ENCODE measurements at places on chromosomes 2 and 18.

DNA sequence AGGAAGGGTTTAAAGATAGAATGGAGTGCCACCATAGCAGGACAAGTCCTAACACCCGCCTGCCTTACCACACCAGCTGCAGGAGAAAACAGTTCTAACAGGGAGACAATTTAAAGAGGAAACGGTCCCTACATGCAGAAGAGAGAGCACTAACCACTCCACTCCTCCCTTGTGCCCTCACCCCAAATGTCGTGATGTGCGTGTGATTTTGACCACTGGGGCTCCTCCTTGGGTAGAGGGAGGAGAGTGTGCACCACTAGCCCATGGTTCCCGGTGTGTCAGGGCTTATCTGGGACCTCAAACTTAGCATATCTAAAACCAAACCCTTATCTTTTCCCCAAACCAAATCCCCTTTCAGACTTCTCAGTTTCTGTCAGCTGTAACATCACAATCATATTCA, 105.5 kb upstream of the CCDC68 start:
- DNase-seq = no peak

- DNase-seq = no peak
Observed at GRCh38 chr2:172339371-172340010, 87.9 kb upstream of the ITGA6 start.

- no peak for DNase-seq
Observed at GRCh38 chr2:145653553-145653952, 1133.6 kb upstream of the ZEB2 start.

DNA sequence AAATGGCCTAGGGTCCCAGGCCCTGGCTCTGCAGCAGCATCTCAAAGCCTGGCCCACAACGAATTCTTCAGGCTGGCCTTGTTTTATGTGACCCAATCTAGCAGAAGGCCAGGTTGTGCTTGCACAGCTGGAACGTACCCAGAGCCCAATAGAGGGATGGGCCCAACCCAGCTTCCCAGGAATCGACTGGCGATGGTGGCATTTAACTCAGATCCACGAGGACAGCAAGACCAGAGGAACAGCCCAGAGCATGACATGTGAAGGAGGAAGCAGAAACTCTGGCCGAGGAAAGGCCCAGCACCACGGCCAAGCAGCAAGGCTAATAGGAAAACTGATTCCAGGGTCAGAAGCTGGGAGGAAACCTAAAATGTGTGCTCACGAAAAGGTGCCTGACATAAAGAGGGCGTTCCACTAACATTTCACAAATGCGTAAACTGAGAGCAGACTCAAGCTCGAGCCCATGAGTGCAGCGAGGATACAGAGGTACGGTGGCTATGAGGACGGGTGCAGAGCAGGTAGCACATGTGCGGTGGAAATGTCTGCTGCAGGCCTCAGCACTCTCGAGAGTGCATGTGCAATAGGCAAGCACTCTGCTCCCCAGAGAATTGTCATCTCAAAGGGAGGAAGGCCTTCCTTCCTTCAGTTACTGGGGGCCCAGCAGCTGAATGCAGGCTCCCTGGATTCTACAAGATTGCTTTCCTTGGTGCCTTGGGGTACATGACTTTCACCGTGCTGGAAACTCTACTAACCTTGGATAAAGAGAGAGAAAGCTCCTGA, 156.9 kb upstream of the GLI2 start:
- DNase-seq = no peak

GRCh38 chr2:25491003-25491696, 149.4 kb upstream of the DNMT3A start:
- no peak for DNase-seq

DNA sequence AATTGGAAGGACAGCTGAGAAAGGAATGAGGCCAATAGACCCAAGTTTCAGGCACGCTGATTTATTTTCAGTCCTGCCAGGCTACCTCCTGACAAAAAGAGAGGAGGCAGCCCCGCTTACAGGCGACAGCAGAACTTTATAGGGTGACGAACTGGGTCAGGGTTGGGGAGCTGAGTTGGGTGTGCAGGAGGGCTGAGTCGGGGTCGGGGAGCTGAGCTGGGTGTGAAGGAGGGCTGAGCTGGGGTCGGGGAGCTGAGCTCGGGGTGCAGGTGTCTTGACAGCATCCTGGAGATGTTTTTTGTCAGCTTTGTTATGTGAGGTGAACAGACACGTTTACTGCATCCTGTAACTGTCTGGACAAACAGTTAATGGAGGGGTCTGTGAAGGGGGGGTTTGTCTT, 342.2 kb downstream of the ADCYAP1 start:
- DNase-seq = no peak

DNA sequence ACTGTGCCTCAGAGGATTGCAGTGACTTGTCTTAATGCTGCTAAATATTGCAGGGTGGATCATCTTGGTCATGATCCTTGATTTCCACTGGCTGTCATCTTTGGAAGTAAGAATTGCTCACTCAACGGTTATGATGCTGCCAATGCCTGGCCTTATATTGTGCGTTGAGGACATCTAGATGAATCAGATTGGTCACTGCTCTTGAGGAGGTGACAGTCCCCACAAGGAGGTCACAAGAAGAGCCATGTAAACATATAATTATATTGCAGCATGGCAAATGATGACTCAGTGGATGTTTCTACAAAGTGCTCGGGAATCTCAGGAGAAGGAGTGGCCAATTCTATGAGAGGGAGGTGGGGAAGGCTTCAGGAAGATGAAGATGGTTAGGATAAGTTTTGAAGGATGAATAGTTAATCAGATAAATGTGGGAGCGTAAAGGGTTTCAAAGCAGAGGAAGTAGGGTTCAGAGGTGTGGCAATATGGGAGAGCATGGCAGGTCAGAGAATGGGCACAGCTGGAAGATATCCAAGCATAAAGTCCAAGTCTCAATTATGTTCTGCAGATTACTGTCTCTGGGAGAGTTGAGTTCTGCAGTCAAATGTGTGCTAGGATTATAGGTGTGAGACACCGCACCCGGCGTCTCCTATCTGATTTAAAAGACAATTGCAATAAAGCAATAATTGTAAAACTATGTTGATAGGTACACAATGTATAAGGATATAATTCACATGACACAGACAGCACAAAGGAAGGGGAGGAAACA, 21.3 kb upstream of the TMEM131 start:
- no peak for DNase-seq

- DNase-seq = no peak
Observed at GRCh38 chr2:197889041-197889440, 84.6 kb downstream of the PLCL1 start.

GRCh38 chr2:165827921-165828276, 33.9 kb upstream of the GALNT3 start:
- DNase-seq = no peak

GRCh38 chr2:118593257-118593656, 254.2 kb downstream of the EN1 start:
- DNase-seq = no peak

- no peak for DNase-seq
Observed at GRCh38 chr2:239321596-239322415, 79.0 kb downstream of the HDAC4 start.

DNA sequence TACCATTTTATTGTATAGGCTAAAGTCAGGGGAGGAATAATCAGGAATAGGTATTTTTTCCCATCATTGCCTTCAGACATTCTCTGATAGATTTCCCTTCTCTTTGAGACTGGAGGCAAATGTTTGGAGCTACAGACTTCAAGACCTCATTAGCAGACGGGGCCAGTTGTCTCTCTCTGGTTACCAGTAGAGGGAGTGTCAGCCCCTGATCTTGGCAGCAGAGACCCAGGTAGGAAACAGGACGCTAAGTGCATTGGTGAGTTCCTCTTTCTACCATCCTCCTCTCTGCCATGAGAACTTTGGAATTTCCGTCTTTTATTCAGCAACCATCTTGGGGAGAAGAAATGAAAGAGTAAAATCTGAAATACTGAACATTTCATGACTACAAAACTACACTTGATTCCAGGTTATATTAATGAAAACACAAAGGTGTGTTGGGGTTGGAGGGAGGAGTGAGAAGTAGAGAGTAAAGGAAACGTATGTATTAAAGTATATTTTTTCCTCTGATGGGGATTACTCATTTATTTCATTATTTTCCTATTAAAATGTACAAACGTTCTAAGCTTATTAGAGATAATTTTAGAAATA, 186.2 kb upstream of the GCFC2 start:
- no peak for DNase-seq

DNA sequence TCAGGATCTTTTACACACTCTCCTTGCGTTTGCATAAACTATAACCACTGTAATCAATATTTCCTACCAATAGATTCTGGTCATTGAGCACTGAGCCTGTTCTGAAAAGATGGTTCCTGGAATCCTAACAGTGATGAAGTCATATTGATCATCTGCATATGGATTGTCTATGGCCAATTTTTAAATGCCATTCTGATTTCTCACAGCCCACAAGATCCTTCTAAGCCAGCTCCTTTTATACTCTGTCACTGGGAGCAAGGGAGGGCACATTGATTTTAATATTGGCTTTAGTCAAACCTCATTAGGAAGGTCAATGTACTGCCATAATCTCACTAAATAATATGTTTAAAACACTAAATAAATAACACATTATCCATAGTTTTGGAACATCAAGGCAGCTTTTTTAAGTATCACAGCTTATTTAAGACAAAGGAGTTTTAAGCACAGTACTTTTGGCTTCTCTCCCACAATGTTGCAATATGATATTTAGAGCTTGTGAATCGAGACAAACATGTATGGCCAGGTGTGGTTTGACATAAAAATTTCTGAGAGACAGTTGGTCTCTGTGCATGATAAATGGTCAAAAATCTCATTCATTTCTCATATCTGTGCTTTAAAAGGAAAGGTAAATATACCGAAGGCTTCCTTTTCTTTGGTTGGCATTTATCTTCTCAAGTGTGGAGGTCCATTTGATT, 267.3 kb downstream of the MTX2 start:
- no peak for DNase-seq

DNA sequence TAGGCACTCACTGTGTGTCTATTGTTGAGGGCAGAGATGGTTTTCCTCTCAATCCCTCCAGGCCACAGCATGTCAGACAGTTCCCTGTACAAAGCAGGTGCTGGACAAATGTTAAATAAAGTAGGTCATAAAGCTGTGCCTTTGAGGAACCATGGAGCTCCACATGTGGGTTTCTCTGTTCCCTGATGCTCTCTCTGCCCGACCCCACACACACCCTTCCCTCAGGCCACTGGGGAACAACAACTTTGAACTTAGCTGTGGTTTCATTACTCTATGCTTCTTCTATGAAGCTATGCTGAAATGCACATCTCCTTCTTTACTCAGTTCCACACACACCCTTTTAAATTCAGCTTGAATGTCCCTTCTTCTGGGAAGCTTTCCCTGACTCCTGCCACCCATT, 415.3 kb downstream of the HRH4 start:
- no peak for DNase-seq

DNA sequence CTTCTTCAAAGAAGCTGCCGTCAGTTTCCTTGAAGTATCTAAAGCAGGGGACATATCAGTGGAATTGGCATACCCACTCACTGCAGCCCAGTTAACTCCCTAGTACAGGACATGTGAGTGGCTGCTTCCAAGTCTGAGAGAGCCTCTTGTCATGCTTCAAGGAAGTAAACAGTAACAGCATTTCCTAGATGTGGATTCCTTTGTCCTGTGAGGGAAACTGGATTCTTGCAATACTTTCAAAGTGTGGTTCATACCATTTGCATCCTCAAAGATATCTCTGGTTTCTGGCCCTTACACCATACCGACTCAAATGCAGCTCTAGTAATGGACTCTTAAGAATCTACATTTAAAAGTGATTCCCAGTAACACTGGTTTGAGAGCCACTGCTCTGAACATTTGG, 87.2 kb downstream of the ESCO1 start:
- DNase-seq = no peak

GRCh38 chr2:156935616-156936015, 321.9 kb upstream of the GALNT5 start:
- no peak for DNase-seq

- no peak for DNase-seq
Observed at GRCh38 chr18:25614168-25614567, 262.2 kb upstream of the ZNF521 start.

DNA sequence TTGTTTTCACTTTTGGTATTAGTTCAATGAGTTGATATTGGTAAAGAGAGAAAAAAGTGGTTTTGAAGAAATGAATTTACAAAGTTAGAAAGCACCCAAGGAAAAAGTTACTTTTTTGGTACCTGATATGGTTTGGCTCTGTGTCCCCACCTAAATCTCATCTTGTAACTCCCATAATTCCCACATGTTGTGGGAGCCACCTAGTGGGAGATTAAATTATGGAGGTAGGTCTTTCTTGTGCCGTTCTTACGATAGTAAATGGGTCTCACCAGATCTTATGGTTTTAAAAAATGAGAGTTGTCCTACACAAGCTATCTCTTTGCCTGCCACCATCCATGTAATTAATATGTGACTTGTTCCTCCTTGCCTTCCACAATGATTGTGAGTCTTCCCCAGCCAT, 965.6 kb upstream of the NRXN1 start:
- no peak for DNase-seq

DNA sequence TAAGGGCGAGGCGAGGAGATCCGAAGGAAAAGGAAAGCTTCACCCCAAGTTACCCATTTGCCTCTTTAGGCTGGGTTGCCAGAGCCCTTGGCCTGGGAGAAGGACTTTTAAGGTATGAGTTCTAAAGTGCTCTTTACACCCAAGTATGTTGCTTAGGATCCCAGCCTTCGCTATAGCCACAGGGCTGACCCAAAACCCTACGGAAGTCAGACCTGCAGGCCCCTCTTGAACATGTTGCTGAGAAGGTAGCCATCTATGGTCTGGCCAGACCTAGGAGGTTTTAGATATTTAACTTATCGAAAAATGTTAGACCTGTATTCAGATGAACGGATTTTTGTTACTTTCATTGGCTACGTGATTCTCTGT, 95.4 kb downstream of the PMS1 start:
- DNase-seq = no peak

GRCh38 chr2:3266925-3267867, 110.4 kb downstream of the EIPR1 start:
- no peak for DNase-seq

- DNase-seq = no peak
Observed at GRCh38 chr2:29014811-29015421, 33.8 kb downstream of the TOGARAM2 start.

GRCh38 chr18:71437511-71437910, 1106.6 kb downstream of the CBLN2 start:
- DNase-seq = no peak

GRCh38 chr18:58536202-58536516, 92.7 kb downstream of the ALPK2 start:
- DNase-seq = no peak

DNA sequence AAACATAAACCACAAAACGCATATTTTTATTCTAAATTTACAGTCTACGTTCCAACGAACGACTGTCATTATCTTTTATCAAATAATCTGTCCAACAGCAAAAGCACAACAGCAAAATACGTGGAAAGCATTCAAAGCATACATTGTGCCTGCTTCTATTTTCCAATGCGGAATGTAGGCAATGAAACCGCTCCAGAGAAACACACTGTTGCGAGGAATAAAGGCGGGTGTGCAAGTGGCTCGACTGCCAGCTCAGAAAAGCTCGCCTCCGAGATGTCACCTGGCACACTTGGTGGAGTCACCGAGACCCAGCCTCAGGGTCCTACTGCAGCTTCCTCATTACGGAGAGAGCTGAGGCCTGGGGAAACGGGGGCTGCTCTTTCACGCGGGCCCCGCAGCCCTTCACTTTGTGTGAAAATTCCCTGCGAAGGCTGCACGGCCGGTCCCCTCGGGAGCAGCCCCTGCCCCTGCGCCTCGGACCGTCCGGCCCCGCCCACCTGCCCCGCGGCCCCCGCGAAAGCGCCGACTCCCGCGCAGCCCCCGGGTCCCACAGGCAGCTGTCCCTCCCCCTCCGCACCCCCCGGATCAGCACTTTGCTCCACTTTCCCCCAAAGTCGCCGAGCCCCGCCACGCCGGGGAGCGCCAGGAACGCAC, 752 bp downstream of the MGAT4A start:
- DNase-seq = no peak
